ENCODE measurements at places on chromosomes 3 and 15.
A peak's percentile ranks its signal among the peaks of the same experiment; 100 is the strongest.

GRCh38 chr3:61632568-61633175 lies 71.3 kb downstream of the PTPRG start:
- DNase-seq: no peak

GRCh38 chr3:132326251-132326650 lies 9.0 kb downstream of the ACP3 start:
- no peak for DNase-seq

DNA sequence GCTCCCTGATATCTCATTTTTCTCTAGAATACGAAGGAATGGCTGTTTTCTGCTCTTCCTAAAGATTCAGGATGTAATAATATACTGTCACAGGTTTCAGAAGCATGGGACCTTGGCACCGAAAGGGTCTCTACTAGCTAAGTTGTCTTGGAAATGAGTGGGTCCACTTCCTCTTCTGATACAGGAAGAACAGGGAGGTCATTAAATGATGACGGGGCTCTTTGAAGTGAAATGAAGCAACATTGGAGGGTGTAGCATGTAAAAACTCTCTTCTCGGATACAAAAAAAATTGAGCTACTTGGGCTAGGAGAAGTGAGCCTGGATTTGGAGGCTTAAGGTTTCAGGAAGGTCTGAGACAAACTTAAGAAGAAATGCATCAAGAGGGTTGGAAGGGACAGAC lies 349.8 kb upstream of the TPRG1 start:
- peak; percentile 30 for DNase-seq

DNA sequence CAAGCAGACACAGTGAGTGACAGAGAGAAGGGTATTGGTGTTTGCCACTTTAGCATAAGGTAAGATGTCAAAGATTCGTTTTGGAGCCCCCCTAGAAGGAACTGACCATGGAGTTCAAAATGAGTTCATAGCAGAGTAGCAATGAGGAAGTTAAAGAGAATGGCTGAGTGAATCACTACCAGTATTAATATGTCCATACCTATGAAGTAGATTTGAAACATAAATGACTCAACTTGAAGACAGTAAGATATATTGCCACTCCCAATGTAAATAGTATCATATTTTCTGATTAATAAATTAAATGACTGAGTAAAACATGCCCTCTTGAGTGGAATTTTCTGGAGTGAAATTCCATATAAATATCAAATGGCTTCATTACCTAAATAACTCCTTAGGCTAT lies 675.1 kb downstream of the NLGN1 start:
- no peak for DNase-seq

GRCh38 chr15:96692826-96693225 lies 362.3 kb downstream of the NR2F2 start:
- DNase-seq: no peak

DNA sequence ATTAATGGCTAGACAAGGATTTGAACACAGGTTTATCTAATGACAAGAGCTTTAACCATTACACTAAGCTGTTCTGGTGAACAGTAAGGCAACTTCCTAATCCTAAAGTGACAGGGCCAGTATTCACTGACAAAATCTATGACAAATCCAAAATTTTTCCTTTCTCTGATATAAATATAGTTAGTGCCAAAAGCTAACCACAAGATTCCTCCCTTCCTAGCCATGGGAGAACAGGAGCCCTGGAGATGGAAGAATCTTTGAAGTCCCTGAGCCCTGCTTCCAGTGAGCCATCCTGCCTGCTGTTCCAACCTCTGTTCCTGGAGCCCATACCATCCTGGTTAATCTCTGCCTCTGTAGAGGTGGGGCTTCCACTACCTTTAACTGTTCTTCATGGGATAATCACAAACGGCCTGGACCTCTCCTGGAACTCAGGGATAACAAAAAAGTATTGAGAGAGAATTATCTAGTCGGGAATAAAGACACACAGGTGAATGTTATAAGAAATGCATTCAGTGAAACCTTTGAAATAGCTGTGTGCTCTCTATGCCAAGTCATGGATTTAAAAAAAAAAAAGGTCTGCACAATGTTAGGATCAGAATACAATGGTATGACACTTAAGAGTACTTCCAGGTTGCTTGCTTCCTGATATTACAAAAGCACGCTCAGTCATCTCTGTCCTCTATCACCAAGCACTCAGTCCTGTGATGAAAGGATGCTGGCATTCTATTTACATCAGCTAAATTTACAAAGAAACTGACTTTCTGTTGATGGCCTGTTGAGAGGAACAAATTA lies 235.8 kb downstream of the SUCLG2 start:
- DNase-seq: no peak

GRCh38 chr15:85725564-85725963 lies 69.2 kb downstream of the KLHL25 start:
- DNase-seq: no peak

GRCh38 chr3:25783661-25784512 lies 644 bp upstream of the NGLY1 start:
- DNase-seq: peak; percentile 65

DNA sequence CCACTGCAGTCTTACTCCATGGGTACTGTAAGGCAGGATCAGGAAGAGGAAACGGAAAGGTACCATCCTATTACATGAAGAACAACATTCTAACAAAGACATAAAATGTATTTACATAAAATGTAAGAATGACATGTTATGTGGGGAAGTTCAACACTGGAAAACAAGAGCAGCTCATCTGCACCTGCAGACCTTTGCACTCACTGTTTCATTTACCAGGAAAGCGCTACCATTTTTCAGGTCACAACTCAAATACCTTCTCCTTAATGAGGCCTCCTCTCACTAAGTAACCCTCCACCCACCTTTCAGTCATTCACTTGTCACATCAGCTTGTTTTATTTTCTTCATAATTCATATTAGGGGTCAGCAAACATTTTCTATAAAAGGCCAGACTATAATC lies 2.6 kb downstream of the TMCC1 start:
- no peak for DNase-seq

- DNase-seq: no peak
Measured at GRCh38 chr3:171574556-171575240, 114.5 kb upstream of the TNIK start.

- DNase-seq: no peak
Measured at GRCh38 chr3:37594873-37595783, 266.6 kb upstream of the CTDSPL start.

GRCh38 chr3:46895761-46896160 lies 18.2 kb downstream of the PTH1R start:
- DNase-seq: no peak

DNA sequence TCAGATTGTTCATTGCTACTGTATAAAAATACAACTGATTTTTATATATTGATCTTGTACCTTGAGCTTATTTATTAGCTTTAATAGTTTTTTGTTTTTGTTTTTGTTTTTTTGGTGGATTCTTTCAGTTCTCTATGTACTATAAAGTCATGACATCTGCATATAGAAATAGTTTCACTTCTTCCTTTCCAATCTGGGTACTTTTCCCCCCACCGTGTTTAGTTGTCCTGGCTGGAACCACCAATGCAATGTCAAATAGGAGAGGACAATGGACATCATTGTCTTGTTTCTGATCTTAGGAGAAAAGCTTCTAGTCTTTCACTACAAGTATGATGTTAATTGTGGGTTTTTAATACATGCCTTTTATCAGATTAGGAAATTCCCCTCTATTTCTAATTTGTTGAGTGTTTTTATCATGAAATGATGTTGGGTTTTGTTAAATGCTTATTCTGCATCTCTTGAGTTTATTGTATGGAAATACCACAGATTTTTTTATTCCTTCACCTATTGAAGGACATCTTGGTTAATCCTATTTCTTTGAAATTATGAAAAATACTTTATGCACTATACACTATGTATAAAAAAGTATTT lies 2.8 kb upstream of the XCR1 start:
- no peak for DNase-seq

DNA sequence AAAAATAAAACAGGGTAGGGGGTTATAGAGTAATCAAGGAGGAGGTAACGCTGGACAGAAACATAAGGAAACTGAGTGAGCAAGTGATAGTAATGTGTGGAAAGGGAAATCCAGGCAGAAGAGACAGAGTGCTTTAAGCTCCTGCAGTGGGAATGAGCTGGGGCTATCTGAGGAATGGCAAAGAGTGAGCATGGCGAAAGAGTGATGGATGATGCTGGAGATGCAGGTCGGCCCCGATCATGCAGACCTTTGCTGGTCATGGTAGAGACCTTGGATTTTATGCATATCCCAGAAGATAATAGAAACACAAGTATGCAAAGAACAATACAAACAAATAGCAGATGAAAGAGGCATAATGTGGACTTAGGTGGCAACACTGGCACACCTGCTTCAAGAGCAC lies 26.0 kb upstream of the ACAP2 start:
- DNase-seq: no peak

DNA sequence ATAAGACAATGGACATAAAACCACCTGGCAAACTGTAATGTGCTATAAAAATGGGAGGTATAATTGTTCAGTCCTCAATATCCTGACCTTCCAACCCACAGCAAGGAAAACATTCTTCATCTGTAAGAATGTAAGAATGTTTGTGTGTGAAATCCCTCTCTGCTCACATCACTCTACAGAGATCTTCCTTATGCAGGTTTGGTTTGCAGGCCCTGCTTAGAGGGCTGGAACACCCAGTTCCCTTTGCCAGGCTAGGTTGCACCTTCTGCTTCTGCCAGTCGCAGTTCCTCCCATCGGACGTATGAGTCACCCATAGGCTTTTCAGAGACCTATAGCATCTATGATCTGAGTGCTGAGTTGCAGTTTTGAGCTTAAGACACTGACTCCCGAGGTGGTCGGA lies 24.1 kb upstream of the MINAR1 start:
- DNase-seq: no peak

DNA sequence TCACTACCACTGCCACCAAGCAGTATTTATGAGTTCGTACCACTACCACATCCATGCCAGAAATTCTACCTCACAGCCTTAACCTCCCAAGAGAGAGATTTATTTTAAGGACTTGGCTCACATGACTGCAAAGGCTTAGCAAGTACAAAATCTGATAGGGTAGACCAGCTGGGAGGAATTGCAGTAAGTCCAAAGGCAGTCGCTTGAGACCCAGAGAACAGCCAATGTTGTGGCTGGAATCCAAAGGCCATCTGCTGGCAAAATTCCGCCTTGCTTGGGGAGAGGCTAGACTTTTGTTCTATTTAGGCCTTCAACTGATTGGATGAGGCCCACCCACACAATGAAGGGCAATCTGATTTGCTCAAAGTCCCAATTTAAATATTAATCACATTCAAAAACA lies 101.4 kb upstream of the STT3B start:
- no peak for DNase-seq

- no peak for DNase-seq
Measured at GRCh38 chr15:65791335-65792137, 557 bp downstream of the DENND4A start.

DNA sequence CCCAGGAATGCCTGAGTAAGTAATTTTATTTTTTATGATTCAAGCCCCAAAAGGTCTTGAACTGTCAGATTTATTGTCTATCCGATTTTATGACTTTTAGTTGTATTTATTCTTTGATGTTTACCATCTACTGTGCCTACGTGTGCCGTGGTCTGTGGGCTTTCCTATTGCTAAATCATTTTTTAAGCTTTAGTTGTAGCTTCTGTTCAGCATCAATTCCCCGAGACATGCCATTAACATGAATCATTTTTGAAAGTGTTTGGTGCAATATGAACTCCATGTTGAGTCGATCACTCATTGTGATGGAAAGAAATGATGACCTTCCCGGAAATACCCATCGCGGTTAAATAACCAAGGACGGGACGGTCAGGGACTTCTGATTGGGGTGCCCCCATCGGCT lies 268.7 kb upstream of the THRB start:
- DNase-seq: no peak

DNA sequence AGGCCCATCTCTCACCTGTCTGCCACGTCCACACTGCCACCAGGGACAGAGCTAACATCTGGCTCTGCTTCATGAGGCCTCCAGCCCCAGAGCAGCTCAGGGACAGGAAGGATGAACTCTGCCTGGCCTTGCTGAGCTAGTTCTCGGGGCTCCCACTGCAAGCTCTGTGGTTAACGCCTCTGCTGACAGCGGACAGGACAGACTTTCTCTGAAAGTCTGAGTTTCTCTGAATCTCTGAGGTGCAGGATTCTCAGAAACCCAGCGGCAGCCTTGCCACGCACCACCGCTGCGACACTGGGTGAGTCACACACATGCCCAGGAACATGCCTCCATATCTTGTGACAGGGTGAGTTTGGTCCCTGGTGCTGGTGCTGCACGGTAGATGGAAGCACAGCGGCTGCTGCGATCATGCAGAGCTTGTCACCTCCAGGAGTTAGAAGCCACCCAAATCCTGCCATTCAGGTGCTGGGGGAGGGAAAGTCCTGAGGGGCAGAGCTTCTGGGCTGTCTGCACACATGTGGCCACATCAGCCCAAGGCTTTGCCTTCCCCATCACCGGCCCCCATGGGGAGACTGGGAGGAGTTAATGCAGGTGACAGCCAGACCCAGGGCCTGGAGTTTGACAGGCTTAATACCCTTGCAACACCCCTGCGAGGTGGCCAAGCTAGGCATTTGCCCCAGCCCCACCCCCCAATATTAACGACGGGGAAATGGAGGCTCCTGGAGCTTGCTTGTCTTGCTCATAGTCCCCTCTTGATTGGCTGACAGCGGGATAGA lies 267.0 kb downstream of the PLCL2 start:
- peak; percentile 58 for DNase-seq

GRCh38 chr15:40569129-40569953 lies at the start of gene RPUSD2:
RPUSD2 (plus strand) TSS chr15:40569299; CDS start chr15:40569338, 39 bp downstream.
- peak; percentile 86 for DNase-seq

- no peak for DNase-seq
Measured at GRCh38 chr3:197550489-197550888, 5.3 kb downstream of the BDH1 start.

DNA sequence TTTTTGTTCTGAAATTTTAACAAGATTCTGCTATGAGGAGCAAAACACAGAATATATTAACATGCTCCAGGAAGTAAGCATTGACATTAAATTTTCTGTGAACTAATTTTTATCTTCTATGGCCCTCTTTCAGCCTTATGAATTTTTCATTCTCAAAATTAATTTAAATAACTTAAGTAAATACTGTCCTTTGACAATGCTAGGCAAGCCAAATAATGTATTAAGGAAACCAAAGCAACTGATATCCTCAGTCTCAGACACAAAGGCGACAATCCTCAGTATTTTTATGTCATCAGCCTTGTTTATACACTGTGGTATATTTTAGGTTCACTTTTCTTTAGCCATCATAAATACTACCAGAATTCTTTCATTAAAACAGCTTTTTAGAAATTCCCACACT lies 159.8 kb downstream of the CGGBP1 start:
- DNase-seq: no peak

GRCh38 chr15:84910928-84911623 lies 26.6 kb downstream of the SLC28A1 start:
- DNase-seq: no peak

GRCh38 chr3:905217-905616 lies 187.6 kb upstream of the CNTN6 start:
- DNase-seq: no peak

- no peak for DNase-seq
Measured at GRCh38 chr3:50154476-50154839, 666 bp upstream of the SEMA3F start.
